ENCODE measurements at places on chromosomes 5 and 9.

DNA sequence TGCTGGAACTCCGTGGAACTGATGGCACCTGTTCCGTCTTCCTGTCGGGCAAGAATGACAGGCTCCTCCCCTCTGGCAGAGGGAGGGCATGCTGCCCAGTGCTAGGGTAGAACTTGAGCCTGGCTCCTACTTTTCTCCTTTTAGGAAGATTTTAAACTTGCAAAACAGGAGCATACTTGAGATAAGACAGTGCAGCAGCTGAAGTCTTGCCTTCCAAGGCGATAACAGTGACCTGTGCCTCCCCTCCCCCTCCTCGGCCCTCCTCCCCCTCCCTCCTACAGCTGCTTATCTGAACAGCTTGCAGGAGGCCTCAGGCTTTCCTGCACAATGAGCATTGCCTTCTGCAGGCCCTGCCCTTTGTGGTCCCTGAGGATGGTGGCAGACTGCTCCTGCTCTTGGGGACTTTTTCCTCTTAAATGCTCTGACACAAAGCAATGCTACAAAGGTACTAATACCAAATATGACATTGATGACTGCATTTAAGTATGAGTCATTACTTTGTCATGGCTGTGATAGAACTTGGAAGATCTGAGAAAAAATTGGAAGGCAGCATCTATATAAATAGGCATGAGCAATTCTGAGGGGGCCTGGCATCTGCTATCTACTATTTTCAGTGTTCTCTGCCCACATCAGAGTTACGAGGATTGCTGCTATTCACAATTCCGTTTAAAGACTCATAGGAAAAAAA lies 2.0 kb downstream of the GADD45G start:
- no peak for DNase-seq

DNA sequence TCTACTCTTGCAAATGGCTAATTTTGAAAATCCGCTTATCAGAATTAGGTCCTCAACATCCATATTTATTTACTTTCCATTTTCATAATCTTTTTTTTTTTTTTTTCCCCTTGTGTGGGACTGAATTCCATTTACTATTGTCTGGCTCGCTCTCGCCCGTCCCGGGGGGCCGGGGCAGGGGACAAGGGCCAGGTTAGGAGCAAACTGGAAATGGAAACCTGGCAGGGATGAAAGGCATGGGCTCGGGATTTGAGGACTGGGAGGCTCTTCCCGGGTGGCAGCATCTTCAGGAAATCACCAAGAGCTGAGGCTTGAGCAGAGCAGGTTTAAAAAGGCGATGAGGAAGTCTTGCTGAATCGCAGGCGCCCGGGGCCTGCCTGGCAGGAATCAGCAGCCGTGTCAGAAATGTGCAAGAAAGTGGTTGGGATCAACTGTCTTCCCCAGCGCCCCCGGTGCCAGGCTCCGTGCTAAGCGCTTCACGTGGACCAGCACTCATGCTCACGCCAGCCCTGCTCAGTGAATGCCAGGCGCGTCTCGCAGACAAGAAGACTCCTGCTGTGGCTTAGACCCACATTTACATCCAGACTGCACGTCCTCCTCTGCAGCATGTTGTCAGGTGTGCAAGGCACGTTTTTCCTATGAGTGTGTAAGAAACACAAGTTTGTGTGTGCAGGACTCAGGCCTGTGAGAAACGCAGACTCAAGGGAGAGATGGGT lies 66.3 kb upstream of the UNC5A start:
- no peak for DNase-seq

DNA sequence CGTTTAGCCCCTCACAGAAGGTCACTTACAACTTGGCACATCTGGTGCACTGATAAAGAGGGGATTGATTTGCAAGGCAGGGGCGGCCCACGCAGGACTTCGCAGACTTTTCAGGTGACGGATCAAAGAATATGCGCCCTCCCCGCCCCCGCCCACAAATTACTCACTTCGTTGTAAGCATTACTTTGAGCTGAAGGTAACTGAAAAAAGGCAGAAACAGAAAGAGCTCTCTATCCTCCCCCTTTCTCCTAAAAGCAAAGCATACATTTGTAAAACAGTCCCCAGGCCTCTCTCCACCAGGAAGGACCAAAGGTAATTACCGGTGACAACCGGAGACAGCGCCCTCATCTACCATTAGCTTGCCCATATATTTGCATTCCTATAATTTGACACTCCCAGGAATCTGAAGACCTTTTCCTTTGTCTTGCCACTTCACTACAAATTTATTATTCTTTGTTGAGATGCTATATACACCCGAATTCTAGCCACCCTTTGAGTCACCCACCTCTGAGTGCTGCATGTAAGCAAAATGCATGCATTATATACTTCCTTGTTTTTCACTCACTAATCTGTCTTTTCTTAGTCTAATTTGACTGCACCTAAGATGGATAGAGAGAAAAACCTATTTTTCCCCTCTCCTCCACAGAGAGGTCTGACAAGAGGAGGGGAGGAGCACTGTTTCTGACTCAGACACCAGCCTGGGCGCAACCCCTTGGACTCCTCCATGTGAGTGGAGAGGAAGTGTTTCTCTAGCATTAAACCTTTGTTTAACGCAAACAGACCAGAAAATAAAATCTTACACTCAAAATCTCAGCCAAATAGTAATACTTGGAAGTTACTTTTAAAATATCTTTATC lies 74.7 kb upstream of the SPIN1 start:
- DNase-seq = no peak

- DNase-seq = no peak
Measured at GRCh38 chr5:17120209-17120608, 97.2 kb upstream of the BASP1 start.

GRCh38 chr5:171152382-171152781 lies 156.7 kb upstream of the TLX3 start:
- DNase-seq = no peak

DNA sequence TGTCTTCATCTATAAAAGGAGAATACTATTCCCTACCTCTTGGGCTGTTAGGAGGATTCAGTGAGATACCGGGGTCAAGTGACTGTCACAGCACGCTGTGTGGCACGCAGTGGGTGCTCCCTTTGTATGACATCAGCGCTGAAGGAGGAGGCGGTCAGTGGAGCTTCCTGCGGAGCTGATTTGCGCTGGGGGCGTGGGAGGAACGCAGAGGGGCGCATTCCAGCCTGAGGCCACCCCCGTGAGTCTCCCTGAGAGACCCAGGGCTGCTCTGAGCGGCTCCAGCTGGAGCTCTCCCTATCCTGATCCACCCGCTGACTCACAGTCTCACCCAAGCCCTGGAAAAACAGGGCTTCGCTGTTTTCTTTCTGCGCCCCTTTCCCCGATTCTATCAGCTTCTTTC lies 24.3 kb upstream of the NEURL1B start:
- no peak for DNase-seq

- no peak for DNase-seq
Measured at GRCh38 chr9:69757996-69758675, 1.7 kb downstream of the PTAR1 start.

GRCh38 chr5:1770443-1770802 lies 29.2 kb downstream of the MRPL36 start:
- DNase-seq = no peak

- no peak for DNase-seq
Measured at GRCh38 chr9:92488681-92489550, 6.6 kb upstream of the ASPN start.

DNA sequence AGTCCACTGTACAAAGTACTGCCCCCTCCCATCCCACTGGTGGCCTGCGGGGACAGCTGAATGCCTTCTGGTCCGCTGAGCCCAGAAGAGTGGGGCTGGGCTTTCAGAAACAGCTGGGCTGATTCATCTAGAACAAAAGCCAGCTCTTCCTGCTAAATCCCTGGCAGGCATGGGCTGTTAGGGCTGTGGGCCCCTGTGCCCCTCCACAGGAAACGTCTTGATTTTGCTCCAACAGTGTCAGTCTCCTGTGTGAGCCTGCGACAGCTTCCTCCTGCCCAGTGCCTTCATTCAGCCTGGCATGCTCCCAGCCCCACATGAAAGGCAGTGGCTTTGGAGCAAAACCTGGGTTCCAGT lies 6.9 kb upstream of the GSN start:
- DNase-seq = no peak

- DNase-seq = no peak
Measured at GRCh38 chr9:80836013-80836412, 853.3 kb downstream of the TLE1 start.

GRCh38 chr5:132385326-132386105 lies 16.0 kb downstream of the SLC22A5 start:
- peak; percentile 39 for DNase-seq

- DNase-seq = no peak
Measured at GRCh38 chr9:88418715-88419540, 30.7 kb downstream of the SPIN1 start.

GRCh38 chr9:114031948-114032840 lies 45.9 kb downstream of the AMBP start:
- DNase-seq = no peak

GRCh38 chr9:16099732-16100536 lies 547.1 kb downstream of the CCDC171 start:
- DNase-seq = no peak

DNA sequence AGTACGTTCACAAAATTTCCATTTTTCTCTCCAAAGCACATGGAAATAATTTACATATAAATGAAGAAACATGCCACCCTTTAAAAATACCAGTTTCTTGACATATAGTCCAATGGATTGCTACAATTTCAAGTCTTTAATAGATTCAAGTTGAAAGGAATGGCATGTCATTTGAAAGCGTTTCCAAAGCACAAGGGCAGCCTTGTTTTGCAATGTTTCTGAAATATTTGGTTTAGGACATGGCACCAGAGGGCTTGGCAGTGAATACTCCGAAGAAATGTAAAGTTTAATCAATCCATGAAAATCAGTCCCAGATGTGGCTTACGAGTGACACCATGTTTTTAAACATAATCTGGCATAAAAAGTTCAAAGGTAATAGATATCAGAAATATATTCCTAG lies 333.7 kb downstream of the PDE4D start:
- no peak for DNase-seq

DNA sequence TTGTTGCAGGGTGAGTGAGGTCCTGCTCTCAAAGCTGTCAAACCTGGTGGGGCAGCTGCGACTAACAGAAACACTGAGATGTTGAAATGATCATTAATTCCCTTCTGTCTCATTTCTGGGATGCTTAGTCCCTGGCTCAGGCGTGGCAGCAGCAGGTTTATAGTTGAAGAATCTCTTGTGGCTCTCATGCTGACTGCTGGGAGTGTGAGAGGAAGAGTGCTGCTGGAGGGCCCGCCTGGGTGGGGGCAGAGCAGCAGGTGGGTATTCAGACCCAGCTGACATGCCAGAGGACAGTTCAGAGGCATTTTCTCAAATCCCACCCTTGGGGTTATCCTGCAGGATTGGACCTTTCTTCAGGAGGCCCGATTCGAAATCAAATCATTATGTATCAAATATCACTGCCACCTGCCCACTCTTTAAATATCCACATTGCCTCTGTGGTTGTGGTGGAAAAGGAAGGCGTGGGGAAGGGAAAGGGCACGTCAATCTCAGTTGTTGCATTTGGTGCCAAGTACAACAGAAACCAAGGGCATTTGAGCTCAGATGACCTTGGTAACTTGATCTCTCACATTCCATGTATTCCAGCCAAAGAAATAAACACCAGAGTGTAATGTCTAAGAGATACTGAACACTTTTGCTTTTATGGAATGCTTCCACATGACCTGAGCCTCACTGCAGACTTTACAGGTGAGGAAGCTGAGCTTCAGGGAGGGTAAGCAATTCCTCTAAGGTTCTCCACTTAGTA lies 224.3 kb downstream of the AOPEP start:
- no peak for DNase-seq

- DNase-seq = no peak
Measured at GRCh38 chr9:120914396-120914795, 12.2 kb downstream of the TRAF1 start.

DNA sequence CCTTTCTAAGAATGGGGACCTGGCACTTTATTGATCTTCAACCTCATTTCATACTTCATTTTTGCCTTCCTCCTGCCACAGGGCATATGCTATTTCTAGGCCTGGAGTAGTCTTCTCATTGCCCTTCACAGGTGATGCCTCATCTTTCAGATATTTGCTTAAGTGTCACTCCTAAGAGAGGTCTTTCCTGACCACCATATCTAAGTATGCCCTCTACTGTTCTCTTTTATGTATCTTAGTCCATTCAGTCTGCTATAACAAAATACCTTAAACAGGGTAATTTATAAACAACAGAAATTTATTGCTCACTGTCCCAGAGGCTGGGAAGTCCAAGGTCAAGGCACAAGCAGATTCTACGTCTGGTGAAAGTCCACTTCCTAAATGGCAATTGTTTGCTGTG lies 99.1 kb downstream of the ADAMTS6 start:
- no peak for DNase-seq

GRCh38 chr5:34608859-34609648 lies 47.1 kb upstream of the RAI14 start:
- no peak for DNase-seq

DNA sequence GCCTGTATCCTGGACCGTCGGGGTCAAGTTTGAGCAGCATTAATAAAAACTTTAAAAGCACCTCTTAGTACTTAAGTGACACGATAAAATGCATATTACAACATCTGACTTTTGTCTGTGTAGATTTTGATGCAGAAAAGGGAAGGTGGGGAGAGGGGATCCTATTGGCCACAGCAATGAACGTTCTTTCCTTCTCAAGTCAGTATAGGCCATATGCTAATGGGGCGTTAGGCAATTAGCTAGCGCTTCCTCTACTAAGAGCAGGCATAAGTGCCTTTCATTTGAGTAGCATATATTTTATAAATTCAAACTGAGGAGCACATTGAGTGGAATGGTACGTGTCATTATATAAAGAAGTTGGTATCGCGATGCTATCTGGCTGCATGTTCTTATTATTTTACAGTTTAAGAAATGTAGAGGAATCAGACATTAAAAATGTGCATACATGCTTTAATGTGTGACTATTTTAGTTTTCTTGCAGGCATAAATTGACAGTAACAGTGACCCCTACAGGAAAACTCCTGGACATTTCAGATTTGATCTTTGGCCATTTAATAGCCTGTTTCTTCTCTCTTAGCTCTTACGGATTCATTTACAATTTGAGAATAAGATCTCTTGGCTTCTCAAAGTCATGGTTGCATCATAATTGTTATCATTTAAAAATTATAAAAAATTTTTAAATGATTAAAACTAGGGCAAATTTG lies 1.1 kb upstream of the GNA14 start:
- DNase-seq = no peak

DNA sequence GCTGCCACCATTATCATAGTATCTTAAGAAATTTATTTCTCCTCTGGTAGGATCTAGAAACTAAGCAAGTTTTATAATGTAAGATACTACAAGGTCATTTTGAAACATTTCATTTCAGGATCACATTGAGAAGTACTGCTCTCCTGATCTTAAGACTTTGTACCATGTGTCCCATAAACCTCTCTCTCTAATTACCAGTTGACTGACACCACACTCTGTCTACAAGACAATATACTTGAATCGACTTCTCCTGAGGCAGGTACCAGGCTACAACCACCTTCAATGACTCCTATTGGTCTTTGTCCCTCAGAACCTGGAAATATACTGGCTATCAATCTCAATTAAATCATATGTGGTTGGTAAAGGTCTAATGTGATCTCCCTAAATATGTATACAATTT lies 597.0 kb downstream of the PTPRD start:
- DNase-seq = no peak

DNA sequence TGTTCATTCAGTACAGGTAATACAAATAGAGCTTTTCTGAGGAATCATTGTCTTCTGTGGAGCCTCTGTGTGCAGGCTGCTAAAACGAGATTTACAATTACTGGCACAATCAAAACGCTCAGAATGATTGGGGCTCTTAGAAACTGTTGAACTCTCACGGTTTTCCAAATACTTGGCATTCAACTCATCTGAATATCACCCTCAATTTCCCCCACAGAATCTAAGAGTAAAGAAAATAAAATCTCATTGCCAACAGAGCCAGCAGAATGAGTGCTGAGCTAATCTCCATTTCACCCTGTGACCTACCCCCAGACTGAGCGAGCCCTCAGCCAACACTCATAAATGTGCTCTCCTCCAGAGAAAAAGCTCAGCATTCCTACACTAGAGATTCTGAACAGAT lies 35.3 kb upstream of the TMED7 start:
- DNase-seq = no peak

Measured in GM12878 (cell line).